ENCODE measurements at places on chromosomes 11 and 22. TPM values are rescaled to one million over a fixed set of nuclear protein-coding genes. Genes with fewer than 3 reads are reported as not detected.

CALCA gene
- total RNA-seq = 0.51 TPM

ISX gene
- not detected for total RNA-seq

DNA sequence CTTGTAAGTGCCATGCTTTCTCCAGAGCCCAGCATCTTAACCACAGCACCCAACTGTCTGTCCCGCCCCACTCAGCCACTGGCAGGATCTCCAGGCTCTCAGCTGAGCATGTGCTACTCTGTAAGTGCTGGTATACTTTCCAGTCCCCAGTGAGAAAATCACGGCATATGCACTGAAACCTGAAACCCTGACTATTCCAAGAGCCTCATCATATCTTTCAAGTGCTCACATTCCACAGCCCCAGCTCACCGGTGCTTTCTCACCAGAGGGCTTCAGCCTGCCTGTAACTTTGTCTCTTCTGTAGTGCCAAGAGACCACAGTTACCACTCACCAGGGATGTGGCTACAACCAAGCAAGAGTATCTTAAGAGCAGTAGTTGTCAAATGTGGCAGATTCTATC lies 24.4 kb upstream of the PAMR1 start:
- no peak for DNase-seq

GRCh38 chr22:23608583-23608982 lies 23.5 kb downstream of the DRICH1 start:
- DNase-seq = no peak

DNA sequence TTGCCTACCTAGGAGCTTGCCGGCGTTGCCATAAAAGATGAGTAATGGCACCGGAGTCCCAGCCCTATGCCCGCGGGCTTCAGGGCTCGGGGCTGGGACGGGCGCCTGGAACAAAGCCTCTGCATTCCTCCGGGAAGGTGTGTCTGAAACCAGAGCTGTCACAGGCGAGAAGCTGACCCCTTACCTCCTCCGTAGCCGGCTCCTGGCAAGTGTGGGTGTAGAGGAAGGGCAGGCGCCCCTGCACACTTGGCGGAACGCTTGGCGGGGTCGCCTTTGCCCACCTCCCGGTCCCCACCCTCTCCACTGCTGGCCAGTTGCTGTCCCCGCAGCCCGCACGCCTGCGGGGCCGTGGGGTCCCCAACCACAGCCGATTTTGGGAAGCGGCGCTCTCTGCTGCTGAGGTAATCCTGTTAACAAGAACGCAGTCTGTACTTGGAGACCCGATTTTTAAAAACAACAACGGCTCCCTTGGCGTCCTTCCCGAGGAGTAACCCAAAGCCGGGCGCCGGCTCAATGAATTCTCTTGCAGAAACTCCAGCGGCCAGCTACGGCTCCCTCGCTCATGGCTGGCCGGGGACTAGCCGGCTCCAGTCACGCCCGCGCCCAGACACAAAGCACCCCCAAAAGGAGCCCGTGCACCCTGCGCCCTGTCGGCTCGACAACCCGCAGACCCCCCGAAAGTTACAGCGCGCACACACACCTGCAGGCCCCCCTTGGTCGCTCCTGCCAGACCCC lies 89.2 kb downstream of the PLEKHA7 start:
- DNase-seq = no peak
